DMS79 (cell line): ENCODE measurements at places on chromosomes 5 and 9.

DNA sequence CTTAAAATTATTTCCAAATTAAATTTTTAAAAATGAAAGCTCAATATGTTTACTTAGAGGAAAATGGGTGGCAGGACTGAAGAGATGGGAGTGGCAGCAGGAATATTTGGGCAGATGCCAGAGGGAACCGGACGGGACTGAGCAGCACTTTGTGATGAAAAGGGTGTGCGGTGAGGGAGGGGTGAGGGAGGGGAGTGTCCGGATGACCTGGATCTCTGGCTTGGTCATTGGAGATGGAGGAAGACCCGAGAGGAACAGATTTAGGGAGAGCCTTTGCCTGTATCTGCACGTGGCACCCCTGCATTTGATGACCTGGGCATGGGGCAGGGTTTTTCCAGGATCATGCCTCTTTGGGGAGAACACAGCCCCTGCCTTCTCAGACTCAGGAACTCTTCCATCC, 201.1 kb upstream of the MVB12B start:
- no peak for DNase-seq

DNA sequence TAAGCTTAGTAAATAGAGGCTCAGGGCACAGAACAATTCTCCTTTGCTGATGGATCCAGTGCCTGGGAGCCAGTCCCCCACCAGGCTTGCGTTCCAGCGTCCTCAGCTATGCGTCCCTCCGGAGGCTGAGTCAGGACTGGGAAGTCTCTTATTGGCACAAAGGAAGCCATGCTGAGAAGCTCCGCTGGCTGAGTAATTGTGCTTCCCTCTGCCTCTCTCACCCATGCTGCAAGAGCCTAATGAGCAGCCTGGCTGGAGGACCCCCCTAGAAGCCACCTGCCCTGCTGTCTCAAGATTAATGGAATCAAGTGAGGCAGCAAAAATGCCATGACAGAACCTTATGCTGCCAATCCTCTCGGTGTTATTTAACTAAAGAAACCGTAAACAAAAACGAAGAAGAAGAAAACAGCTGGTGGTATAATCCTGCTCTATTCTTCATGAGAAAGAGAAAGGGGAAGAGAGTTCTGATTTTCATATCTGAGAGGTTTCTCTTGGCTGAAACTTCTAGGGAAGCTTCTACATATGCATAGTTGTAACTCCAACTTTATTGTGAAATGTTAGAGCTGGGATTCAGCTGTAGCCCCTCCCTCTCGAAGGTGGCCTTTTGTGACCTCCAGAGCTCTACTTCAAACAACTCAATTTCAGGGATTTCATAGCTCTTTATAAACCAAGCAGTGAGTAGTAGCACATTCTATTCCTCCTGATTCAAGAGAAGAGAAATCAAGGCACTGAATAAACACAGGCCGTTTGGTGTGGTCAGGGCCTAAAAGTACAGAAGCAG, 185.4 kb upstream of the SEMA6A start:
- DNase-seq, result no peak

DNA sequence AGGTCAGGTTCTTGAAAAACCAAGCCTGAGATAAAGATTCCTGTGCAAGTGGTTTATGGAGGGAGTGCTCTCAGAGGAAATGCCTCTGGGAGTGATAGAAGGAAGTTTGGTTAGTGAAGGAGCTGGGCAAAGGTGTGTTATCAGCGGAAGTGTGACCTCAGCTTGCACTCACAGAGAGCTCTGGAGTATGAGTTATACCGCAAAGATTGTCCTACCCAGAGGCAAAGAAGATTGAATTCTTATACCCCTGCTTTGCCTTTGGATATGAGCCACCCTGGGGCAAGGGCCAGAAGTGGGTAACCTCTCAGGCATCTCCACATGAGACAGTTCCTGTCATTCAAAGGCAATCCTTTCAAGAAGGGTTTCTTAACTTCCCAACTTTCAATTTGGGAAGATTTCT, 145.6 kb downstream of the MUSK start:
- DNase-seq, result no peak

DNA sequence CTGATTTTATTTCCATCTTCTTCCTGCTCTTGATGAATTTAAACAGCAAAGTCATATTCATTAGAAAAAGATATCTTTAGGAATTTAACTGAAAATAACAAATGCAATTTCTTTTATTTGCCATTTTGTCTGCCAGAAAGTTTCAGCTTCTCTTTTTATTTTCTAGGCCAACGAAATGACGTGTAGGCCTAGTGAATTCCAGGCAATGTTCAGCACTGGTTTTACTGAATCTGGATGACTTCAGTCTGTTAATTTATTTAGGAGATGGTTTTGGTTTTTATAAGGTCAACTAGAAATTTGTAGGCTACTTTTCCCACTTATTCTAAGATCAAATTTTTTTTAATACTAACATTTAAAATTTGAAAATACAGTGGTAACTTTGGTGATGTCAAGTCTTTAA, 129.1 kb upstream of the VCAN start:
- DNase-seq, result no peak

- DNase-seq, result no peak
These were observed 14.7 kb downstream of the DIAPH1 start for GRCh38 chr5:141603923-141604717.

DNA sequence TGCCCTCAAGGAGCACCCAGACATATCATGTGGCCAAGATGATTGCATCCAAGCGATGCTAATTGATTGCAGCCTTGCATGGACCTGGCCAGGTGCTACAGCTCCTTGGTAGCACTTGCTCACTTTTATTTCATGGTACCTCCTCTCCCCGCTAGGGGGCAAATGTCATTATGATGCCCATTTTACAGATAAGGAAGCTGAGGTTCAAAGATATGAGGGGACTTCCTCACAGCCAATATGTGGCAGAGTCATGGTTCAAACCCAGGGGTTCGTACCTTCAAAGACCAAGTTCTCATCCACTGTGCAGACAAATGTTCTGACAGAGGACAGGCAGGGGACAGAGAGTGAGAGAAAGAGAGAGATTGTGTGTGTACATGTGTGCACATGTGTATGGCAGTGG, 21.9 kb upstream of the KCNMB1 start:
- no peak for DNase-seq

GRCh38 chr9:134659688-134660131, 18.1 kb downstream of the COL5A1 start:
- no peak for DNase-seq

DNA sequence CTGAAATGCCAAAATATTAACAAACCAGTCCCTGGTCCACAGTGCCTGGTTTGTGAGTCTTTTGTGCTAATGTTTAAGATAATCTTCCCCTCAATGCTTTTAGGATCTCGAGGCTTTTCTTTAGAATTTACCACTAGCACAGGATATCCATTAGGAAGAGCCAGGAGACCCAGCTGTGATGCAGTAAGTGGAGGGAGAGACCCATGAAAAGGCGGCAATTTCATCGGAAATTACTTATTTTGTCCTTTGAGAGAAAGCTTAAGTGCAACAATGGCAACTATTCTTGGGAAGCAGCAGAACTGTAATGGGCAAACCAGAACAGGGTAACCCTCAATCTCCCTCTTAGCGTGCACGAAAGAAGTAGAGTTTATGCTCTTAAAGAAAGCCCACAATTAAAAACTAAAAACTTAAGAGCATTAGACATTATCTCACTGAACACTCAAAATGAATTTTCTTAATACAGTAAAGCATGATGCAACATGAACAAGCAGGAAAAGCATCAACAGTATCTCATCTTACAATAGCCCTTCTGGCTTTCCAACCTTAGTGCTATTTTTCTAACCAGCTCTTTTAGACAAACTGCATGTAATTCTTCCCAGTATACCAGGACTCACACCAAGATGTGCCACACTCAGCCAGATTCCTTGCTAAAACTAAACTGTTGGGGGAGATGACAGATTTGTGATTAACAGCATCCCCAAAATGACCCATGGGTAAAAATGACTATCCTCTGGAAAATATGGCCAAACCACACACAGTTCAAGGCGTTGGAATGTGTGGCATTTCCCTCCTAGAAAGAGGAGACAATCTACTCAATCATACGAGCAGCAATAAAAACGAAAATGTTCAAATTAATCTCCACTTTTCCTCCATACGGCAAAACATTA, 36.4 kb downstream of the PWWP2A start:
- no peak for DNase-seq

DNA sequence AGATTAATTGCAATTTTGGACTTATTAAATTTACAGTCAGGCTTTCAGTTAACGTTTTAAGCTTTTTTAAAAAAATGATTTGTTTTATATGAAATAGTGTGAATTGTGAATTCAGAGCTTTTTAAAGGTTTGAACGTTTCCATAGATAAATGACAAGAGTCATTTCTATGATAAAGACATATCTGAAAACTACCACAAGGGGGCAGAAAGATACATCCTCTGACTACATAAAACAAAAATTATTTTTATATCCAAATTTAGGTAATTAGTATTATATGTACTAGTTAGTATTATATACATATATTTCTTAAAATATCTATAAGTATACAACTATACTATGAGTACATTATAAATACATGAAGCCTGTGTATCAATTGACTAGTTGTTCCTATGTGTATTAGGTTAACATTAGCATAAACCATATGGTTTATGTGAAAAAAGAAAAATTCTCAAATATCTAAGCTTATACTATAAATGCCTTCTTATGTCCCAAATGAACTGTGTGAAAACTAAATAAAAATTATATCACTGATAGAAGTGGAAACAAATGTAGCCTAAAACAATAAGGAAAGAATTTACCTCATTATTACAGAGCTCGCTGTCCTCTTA, 155.2 kb downstream of the MEF2C start:
- DNase-seq, result no peak

- DNase-seq, result no peak
These were observed 31.9 kb downstream of the ANKRD33B start for GRCh38 chr5:10595672-10596309.

- no peak for DNase-seq
These were observed 402.4 kb upstream of the PTGER4 start for GRCh38 chr5:40277161-40277906.

GRCh38 chr5:52690236-52690768, 97.4 kb upstream of the ITGA1 start:
- DNase-seq, result no peak

GRCh38 chr5:40853632-40854192, 12.5 kb downstream of the CARD6 start:
- DNase-seq, result peak; percentile 41

GRCh38 chr9:131101207-131101964, 5.1 kb downstream of the AIF1L start:
- DNase-seq, result no peak

DNA sequence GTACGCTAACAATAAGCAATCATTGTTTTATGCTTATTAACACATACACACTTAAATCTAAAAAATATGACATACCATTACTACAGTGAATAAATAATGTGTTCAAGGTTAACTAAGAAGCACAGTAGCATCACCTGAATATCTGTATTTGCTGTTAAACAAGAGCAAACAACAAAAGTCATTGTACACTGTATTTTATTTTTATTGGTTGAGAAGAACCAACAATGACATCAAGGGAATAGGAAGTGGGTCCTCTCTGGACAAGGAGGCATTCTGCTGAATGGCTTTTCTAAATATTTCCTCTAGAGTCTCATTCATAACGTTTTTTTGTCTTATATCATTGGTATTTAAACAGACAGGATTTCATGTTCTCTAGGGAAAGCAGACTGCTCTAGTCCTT, 460.4 kb downstream of the CDH9 start:
- no peak for DNase-seq

GRCh38 chr9:111953444-111953843, 56.8 kb downstream of the UGCG start:
- no peak for DNase-seq

DNA sequence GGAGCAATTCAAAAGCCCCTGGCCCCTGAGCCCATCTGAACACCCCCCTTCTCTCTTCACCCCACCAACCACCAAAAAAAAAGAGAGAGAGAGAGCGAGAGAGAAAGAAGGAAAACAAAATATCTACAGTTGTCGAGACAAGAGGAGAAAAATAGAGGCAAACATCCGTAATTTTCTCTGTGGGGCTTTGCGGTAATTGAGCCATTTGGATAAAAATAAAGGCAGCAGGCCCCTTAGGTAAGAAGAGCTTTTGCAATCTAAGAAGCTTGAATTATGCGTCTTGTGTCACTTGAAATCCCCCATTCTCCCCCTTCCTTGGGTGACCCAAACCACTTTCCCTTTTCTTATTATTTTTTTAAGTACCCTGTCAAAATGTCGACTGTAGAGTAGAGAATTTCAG, 35.5 kb upstream of the FUBP3 start:
- no peak for DNase-seq

DNA sequence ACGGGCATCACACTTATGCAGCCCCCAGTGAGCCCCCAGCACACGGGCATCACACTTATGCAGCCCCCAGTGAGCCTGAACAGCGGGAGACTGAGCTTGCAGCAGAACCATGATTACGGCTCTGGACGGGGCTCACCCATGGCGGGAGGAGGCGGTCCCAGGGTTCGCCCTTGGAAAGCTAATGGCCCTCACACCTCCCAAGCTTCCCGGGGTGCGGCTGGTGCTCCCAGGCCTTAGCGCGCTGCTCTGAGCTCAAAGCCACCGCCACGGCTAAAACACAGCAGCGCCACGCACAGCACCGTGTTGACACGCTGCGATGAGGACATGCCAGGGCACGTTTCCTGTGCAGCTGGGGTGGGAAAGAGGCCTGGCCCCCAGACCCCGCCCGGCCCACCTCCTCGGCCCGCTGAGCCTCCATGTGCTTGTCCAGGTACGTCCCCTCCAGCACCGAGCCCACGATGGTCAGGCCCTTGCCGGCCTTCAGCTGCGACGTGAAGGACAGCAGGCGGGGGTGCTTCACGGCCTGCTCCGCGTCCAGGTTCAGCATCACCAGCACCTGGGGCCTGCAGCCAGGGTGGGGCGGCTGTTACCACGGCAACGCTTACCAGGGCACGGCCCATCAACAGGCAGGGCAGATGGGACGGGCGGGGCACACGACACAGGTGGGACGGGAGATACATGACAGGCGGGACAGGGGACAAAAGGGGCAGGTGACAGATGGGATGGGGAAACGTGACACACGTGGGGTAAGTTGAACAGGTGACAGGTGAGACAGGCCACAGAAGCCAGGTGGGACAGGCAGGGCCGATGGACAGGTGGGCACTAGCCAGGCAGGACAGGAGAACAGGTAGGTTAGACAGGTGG, 38.4 kb downstream of the SLC12A7 start:
- no peak for DNase-seq

DNA sequence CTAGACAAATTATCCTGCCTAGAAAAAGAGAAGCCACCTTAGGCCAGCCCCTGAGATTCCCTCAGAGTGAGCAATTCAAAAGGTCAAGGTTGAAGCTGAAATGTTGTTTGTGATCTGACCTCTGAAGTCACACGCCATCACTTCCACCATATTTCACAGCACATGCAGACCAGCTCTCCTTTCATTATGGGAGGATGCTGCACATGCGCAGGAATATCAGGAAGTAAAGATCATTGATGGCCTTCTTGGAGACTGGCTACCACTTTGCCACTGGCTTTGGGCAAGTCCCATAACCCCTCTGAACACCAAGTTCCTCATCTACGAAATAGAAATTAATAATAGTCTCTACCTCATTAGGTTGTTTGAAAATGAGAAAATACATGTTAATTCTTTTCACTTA, 39.5 kb downstream of the CDO1 start:
- no peak for DNase-seq

DNA sequence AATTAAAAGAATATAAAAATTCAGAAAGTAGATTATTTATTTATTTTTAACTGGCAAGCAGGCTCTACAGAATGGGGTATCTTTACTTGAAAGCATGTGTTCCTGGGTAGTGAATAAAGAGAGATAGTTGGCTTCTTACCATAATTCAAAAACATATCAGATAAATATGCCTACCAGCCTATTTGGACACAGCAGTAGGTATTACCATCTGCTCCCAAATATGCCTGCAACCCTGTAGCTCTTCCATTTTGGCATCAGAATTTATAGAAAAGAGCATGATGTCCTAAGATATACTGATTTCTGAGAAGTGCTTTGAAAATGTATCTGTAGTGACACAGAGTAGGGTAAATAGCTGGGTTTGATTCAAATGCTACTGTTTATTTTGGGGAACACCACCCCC, 1300.5 kb upstream of the DMAC1 start:
- DNase-seq, result no peak
